Tongue (tissue), 3 donors: ENCODE measurements at places on chromosomes 1 and 21. TPM values are rescaled to one million over a fixed set of nuclear protein-coding genes. Genes with fewer than 3 reads are reported as not detected.

GRCh38 chr1:46450160-46450517 lies 39.5 kb upstream of the DMBX1 start:
- DNase-seq = no peak

Gene CELF3
- total RNA-seq = not detected

GRCh38 chr1:210344706-210345105 lies 16.0 kb downstream of the HHAT start:
- no peak for DNase-seq

DNA sequence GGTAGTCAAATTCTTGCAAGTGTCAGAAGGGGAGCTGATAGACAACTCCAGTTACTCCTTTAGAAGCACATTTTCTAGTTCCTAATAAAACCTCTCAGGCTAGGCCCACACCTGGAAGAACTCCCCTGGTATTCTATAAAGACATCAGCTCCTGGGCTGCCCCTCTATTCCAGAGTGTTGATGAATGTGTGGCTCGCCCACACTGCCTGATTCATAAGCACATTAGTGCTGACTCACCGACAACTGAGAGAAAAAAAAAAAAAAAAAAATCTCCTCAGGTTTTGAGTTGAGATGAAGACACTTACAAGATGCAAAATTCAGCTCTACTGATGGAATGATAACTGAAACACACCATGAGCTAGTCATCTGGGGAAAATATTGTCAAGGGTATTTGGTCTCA lies 188.1 kb downstream of the TNR start:
- no peak for DNase-seq

- DNase-seq = peak; percentile 11
These were observed 70.2 kb downstream of the DNM3 start for GRCh38 chr1:171911506-171911905.

DNA sequence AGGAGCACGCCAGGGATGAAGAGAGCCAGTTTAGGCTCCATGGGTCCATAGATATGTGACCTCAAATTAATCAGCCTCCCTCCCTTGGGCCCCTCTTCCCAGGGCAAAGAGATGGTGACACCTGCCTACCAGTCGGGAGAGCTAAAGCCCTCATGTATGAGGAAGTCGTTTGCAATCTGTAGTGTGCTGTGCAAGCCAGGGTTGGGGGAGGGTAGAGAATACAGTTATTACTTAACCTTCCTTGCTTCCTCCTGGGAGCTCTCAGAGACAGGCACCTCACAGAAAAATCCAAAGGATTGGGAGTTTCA lies 4.0 kb downstream of the PGLYRP4 start:
- no peak for DNase-seq

- DNase-seq = no peak
These were observed 55.2 kb upstream of the L1TD1 start for GRCh38 chr1:62139410-62139809.

DNA sequence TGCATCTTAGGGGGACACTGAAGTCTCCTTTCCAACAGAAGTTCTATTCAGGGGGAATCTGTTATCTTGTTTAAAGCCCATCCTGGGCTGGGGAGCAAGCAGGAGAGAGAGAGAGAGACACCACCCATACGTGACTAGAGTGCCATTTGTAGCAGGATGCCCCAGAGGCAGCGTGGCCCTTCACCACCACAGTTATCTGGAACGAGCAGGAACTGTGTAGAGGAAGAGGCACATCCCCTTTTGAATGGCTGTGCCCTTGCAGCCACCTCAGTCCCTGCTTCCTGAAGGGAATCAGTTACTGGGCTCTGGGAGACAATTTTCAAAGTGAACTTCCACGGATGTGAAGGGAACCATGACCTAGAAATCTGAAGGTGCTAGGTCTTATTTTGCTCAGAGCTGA lies 19.4 kb upstream of the LAMTOR5 start:
- DNase-seq = no peak

Gene OR14K1
- total RNA-seq = not detected

DNA sequence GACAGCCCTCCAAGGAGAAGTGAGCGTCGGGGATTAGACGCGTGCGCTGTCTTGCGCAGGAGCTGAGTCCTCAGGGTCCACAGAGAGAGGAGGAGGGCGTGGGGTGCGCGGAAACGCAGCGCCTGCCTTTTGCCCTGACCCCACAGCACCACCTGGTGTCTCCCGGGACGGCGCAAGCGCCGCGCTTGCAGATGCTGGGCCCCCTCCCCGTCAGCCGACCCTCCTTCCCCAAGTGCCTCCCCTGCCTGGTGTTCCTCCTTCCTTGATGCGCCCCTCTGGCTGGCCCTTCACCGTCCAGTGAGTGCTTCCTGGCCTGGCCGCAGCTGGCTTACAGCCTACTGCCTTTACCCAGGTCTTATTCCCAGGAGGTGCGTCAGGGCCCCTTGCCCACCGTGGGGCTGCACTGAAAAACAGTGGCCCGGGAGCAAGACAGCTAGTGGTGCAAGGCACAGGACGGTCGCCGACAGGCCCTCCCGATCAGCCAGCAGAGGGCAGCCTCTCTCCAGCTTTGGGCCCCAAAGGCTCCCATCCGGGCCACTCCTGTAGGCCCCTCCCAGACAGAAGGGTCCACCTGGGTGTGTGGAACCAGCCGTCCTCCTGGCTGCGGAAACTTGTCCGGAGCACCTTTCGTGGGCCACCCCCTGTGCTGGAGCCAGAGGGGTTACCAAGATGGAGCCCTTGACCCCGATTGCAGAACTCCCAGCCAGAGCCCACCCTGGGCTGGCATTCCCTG lies 12.9 kb upstream of the PHLDA3 start:
- peak; percentile 86 for DNase-seq

DNA sequence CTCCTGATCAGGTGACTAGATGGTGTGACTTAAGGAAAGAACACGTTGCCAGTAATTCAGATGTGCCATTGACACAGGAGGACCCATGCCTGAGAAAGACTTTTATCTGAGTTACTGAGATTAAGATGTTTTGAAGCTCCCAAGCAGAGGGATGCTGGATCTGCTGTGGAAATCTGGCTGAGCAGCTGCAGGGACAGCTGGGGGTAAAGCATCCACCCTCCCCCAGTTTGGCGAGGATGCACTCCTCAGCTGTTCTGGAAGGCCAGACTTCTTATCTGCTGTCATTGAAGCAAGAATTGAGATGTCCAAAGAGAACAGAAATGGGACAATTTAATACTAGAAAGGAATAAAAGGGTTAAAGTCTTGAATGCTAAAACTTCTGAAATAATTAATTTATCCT lies 25.7 kb downstream of the TTC3 start:
- DNase-seq = peak; percentile 80

GRCh38 chr1:168195199-168196135 lies 16.7 kb downstream of the TIPRL start:
- no peak for DNase-seq

- no peak for DNase-seq
These were observed 14.1 kb downstream of the PKN2 start for GRCh38 chr1:88698140-88698539.

Gene GJA5
- 15.4 TPM for total RNA-seq

- no peak for DNase-seq
These were observed 80.2 kb downstream of the LMX1A start for GRCh38 chr1:165276314-165276713.

DNA sequence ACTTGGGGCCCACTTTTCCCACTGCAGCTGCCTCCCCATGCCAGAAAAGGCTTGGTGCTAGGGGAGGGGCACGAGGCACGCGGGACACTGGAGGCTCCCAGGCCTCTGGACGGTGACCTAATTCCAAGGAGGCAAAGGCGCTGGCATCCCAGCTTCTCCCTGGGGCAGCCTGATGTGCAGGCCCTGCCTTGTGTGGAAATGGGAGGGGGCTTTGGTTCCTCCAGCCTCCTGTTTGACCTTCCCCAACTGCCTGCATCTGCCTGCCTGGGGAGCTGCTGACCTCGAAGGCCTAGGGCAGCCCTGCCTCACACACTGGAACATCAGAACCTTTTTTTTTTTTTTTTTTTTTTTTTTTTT lies 39.9 kb downstream of the KIAA1614 start:
- no peak for DNase-seq

Gene OR2W3
- 1.2 TPM for total RNA-seq

Gene TP73
- 6.1 TPM for total RNA-seq

Gene PDZK1IP1
- total RNA-seq = 2.1 TPM

Gene SHCBP1L
- 0.41 TPM for total RNA-seq

Gene SLC16A4
- total RNA-seq = 10.8 TPM

DNA sequence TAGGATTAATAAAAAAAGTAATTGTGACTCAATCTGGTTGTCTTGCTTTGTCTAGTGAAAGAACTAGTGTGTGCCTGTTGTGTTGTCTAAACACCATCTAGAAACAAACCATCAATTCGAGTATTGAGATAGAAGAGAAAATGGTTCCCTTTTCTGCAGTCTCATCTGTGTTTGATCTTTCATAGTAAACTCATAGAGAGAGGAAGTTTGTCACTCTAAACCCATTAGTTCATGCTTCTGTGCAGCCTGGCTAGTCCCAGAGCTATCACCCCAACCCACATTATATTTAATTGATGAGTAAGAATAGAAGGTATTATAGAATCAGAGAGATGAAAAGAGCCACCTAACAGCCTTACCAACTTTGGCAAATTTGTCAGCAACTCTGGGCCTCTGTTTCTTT lies 99.5 kb downstream of the TGFB2 start:
- no peak for DNase-seq

- no peak for DNase-seq
These were observed 34.7 kb downstream of the OR10J5 start for GRCh38 chr1:159501082-159501481.

Gene SASS6
- total RNA-seq = 3.9 TPM

DNA sequence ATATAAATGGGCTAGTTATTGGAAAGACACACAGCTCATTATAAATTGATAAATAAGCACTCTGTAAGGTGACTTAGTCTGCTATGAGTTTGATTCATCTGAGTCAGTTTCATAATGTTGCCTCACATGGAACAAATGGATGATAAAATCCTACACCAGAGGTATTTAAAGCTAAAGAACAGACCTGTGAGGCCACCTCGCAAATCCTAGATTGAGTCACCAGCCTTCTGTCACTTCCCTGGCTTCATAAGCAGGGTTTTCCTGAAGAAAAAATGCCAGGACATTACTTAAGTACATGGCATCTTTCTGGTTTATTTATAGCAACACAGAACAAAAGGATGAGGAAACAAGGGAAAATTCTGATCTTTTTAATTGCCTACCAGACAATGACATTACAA lies 18.4 kb downstream of the CD2 start:
- no peak for DNase-seq

Gene SHE
- 10.7 TPM for total RNA-seq

- DNase-seq = no peak
These were observed 31.6 kb downstream of the SOX13 start for GRCh38 chr1:204104331-204105130.

DNA sequence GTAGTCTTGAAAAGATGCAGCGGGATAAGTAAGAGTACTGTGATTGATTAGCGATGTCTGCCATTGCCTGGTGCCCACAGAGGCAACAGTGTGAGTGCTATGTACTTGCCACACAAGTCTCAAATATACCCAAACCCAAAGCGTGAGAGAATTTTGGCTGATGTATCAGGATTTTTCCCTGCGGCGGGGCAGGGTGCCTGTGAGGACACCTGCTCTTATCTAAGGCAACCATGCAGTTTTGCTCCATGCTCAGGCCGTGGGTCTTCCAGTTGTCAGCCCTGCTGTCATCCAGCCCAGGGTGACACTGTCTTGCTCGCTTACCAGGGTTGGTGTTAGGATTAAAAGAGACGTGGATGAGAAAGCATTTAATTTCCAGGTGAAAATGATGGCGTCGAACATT lies 202.7 kb downstream of the PTPRU start:
- no peak for DNase-seq

Gene FLG
- total RNA-seq = 5.9 TPM

DNA sequence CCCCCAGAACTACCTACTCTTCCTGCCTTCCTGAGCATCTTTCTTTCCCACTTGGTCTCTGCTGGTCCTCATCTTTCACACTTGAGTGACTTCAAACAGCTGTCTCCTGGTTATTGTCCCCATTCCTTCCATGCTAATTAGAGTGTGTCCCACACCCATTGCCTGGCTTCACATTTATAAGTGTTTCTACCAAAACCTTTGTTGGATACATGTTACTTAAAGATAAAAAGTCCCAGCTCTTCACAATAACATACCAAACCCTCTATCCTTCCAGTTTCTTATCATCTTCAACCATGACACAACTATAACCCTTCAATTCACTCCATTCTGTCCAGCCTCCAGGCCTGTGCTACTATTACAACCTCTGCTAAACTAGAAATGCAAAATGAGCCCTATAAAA lies 41.0 kb downstream of the VCAM1 start:
- DNase-seq = peak; percentile 11

Gene TSPEAR
- 1.0 TPM for total RNA-seq

DNA sequence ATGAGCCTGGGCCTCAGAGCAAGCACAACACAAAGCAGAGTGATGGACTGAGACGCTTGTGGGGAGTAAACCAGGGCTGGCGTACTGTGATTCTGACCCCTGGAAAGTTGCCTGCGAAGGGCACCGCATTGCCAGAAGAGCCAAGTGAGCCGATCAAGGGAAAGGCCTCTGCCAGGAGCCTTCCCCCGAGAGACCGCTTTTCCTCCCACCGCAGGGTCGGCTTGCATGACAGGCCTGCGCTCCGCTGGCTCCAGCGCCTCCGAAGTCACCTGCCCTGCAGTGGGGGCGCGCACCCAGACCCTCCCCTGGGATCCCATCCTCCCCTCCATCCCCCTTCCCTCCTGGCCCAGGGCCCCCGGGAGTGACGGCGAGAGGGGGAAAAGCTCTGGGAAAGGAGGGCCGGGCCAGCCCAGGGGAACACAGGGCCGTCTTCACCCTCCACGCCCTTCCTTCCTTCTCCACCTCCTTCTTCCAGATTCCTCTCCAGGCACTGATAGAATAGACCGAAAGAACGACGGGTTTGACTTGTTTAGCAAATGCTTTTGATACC lies 165.0 kb downstream of the TRIM33 start:
- peak; percentile 43 for DNase-seq

DNA sequence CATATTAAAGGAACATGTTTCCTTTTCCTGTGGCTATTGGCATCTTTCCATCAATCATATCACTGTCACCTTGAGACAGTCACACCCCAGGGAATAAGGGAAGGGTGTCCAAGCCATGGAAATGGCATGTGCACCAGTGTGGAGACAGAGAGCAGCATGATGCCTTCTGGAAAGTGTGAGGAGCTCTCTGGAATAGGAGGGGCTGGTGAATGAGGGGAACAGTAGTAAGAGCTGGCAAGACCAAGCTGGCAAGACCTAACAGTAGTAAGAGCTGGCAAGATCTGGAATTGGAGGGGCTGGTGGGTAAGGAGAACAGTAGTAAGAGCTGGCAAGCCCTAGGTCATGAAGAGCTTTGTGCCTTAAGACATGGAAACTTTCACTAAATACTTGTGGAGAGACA lies 186.7 kb downstream of the C1orf94 start:
- no peak for DNase-seq

- no peak for DNase-seq
These were observed 32.4 kb upstream of the AGPAT3 start for GRCh38 chr21:43832648-43833047.

DNA sequence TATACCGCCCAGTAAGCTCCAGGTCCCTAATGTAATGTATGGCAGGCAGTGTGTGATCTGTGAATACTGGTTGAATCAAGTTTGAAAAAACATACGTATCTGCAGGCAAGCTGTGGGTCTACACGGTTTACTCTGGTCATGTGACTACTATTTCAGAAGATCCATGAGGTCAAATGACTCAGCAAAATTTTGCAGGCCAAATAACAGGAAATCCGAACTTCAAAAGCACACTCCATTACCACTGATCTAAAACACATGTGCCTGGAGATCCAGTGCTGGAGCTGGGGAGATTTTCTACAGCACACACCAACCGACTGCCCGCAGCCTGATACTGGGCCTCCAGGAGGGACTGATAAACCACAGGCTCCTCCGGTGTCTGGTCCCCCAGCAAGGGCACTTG lies 64.5 kb upstream of the SLC44A3 start:
- peak; percentile 68 for DNase-seq
